ENCODE measurements at places on chromosomes 1 and 21. TPM values are rescaled to one million over a fixed set of nuclear protein-coding genes. Genes with fewer than 3 reads are reported as not detected.

DNA sequence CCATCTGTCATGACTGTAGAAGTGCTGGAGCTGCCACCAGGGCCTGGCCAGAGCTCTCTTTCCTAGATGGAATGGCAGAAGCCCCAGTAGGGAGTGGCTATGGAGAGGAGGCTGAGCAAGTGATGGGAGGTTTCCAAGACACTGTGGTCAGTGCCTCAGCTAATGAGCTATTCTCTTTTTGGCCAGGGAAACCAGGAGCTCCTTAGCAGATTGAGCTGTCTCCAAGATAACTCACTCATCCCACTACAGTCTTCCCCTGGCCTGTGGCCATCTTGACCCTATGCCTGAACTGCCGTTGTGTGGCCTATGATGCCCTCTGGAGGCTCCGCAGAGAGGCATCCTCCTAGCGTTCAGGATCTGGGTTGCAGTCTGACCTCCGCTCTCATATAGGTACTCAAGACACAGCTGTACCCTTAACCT is 60.5 kb downstream of the ERI3 start:
- no peak overlapping the region for H3K27ac ChIP-seq
- H3K4me1 ChIP-seq, result no peaks in the 10 kb centered on the region
- no peaks in the 10 kb centered on the region for H3K36me3 ChIP-seq
- no peaks in the 10 kb centered on the region for H3K27me3 ChIP-seq

FCRL5 gene
- polyA plus RNA-seq, result 1.2 TPM

GRCh38 chr1:34108711-34109110 is 56.3 kb downstream of the CSMD2 start:
- no peak for DNase-seq
- no peaks in the 10 kb centered on the region for H3K4me1 ChIP-seq
- H3K27ac ChIP-seq, result no peak overlapping the region
- H3K4me3 ChIP-seq, result no peak overlapping the region

- H3K4me3 ChIP-seq, result no peak overlapping the region
- H3K36me3 ChIP-seq, result no peaks in the 10 kb centered on the region
- H3K27me3 ChIP-seq, result no peaks in the 10 kb centered on the region
- no peaks in the 10 kb centered on the region for H3K4me1 ChIP-seq
Observed at GRCh38 chr1:207365063-207365462, 43.6 kb downstream of the CD55 start.

E2F2 gene
- 0.08 TPM for polyA plus RNA-seq
